NAMALWA (cell line): ENCODE measurements at places on chromosomes 13 and 19.

GRCh38 chr13:85797311-85797710 lies 1.9 kb downstream of the SLITRK6 start:
- DNase-seq: no peak

- no peak for DNase-seq
Observed at GRCh38 chr19:51691074-51691583, 2.0 kb upstream of the SPACA6 start.

GRCh38 chr19:658916-659839 lies 3.8 kb downstream of the RNF126 start:
- DNase-seq: no peak

- DNase-seq: no peak
Observed at GRCh38 chr13:80962855-80963254, 621.9 kb upstream of the SPRY2 start.

DNA sequence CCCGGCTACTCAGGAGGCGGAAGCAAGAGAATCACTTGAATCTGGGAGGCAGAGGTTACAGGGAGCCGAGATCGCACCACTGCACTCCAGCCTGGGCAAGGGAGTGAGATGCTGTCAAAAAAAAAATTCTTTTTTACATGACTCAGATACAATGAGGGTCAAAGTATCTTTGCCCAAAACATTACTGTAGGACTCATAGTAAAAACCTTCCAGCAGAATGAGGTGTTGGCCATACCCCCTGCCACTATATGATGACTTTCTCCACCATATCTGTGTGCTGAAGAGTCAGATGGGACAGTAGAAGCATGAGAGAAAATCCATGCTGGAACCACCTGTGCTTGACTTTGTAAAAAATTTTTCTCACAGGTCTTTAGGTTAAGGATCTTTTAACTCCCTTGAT lies 86.7 kb downstream of the COL4A2 start:
- DNase-seq: no peak

DNA sequence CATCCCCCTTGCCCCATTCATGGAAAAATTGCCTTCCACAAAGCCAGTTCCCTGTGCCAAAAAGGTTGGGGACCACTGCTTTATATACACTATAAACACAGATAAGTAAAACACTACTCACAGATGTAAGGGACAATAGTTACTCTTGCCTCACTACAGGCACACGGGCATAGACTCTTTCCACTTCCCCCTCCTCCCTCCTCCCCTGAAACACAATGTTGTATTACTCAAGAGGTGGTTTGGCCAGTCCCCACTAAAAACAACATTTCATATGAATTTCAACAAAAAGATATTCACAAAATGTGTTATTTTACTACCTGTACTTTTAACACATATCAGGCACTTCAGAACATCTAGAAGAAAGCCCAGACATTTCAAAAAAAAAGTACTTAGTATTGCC lies 45.1 kb downstream of the EPSTI1 start:
- DNase-seq: no peak

DNA sequence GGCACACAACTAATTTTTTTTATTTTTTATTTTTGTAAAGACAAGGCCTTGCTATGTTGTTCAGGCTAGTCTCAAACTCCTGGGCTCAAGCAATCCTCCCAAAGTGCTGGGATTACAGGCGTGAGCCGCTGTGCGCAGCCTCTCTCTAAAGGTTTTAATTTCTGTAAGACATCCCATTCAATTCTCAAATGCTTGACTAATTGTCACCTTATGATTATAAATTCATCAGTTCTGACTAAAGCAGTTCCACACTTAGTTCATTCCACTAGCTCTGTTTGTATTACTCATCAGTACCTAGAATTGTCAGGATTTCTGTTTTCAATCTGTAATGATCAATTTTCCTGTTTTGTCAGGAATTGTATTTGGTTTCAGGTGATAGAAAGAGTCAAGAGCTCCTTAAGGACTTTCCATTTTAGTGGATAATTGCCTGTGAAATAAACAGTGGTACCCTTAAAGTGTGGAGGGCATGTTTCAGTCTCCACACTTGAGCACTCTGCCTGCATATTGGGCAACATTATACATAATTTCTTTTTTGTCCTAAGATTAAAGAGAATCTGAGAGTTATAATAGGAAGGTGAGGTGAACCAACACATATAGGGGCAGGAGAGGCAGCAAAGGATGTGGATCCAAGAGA lies 27.6 kb downstream of the GPALPP1 start:
- DNase-seq: no peak

- no peak for DNase-seq
Observed at GRCh38 chr13:66509175-66509574, 721.0 kb downstream of the PCDH9 start.

- peak; percentile 8 for DNase-seq
Observed at GRCh38 chr19:51552996-51553725, 17.9 kb upstream of the ZNF175 start.

- no peak for DNase-seq
Observed at GRCh38 chr13:28406733-28407266, 88.1 kb downstream of the FLT1 start.

DNA sequence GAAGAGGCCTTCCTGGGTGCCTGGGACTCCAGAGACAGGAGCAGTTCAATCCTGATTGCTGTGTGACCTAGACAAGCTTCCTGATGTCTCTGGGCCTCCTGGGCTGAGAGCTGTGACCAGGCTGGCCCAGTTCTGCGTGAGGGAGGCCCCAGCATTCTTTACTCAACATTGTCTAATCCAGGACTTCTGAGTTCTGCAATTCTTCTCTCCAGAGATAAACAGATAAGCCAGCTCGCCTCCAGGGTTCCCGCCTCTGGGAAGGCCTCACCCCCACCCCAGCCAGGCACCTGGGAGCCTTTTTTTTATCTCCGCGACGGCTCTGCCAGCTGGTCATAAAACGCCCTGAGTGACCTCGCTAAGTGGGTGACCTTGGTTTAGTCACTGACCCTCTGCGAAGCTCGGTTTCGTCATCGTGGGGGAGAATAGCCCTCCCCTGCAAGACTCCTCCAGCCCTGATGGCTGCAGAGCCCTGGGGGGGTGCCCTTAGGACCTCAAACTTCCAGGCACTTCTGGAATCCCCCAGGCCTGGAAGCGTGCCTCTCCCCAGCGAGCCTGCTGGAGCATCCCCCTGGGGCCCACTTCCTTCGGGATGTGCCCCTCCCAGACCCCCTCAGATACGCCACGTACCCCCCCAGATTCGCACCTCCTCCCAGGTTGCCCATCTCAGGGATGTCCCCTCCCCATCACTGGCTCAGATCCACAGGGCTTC lies 1.9 kb downstream of the SULT2B1 start:
- DNase-seq: no peak

DNA sequence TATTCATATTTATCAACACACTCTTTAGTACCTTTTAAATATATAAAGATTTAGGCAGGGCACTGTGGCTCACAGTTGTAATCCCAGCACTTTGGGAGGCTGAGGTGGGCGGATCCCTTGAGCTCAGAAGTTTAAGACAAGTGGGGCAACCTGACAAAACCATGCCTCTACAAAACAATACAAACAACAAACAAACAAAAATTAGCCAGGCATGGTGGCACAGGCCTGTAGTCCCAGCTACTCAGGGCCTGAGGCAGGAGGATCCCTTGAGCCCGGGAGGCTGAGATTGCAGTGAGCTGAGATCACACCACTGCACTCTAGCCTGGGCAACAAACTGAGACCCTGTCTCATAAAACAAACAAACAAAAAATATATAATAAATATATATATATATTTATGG lies 1748.3 kb upstream of the PCDH20 start:
- no peak for DNase-seq

GRCh38 chr13:108281901-108282300 lies 12.4 kb downstream of the TNFSF13B start:
- DNase-seq: no peak

GRCh38 chr13:99080131-99080530 lies 102.3 kb upstream of the DOCK9 start:
- DNase-seq: no peak

GRCh38 chr13:40193286-40194223 lies 472.9 kb downstream of the FOXO1 start:
- DNase-seq: no peak

- no peak for DNase-seq
Observed at GRCh38 chr19:19602713-19603324, 15.7 kb downstream of the PBX4 start.

GRCh38 chr19:58520257-58520599 lies 618 bp upstream of the ZBTB45 start:
- DNase-seq: no peak

GRCh38 chr13:50521831-50522149 lies 321.7 kb downstream of the DLEU7 start:
- no peak for DNase-seq

GRCh38 chr19:39994361-39994760 lies 2.5 kb upstream of the ZNF546 start:
- no peak for DNase-seq

DNA sequence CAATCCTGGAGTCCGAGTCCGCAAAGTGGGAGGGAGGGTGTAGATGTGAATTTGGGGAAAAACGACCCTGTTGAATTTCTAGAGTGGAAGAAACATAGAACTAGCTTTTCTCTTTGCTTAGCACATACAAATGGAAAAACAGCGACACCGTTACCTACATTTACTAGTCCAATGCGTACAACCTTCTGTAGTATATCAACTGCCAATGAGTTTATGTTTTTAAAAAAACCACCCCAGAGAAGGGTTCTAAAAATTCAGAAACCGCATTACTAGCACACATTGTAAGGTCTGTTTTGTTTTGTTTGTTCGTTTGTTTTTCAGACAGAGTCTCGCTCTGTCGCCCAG lies 332 bp upstream of the SUPT20H start:
- DNase-seq: no peak

DNA sequence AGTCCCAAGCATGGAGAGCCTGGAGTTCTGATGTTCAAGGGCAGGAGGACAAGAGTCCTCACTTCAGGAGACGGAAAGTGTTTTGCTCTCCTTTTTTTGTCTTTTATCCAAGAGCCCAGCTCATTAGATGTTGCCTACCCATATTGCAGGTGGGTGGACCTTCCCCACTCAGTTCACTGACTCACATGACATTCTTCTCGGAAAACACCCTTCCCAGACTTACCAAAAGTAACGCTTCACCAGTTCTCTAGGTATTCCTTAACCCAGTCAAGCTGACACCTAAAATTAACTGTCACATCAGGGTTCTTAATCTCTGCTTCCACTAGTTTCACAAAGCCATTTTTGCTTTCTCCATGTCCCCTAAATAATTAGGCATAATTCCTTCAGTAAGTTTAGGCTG lies 2215.4 kb upstream of the PCDH20 start:
- no peak for DNase-seq

DNA sequence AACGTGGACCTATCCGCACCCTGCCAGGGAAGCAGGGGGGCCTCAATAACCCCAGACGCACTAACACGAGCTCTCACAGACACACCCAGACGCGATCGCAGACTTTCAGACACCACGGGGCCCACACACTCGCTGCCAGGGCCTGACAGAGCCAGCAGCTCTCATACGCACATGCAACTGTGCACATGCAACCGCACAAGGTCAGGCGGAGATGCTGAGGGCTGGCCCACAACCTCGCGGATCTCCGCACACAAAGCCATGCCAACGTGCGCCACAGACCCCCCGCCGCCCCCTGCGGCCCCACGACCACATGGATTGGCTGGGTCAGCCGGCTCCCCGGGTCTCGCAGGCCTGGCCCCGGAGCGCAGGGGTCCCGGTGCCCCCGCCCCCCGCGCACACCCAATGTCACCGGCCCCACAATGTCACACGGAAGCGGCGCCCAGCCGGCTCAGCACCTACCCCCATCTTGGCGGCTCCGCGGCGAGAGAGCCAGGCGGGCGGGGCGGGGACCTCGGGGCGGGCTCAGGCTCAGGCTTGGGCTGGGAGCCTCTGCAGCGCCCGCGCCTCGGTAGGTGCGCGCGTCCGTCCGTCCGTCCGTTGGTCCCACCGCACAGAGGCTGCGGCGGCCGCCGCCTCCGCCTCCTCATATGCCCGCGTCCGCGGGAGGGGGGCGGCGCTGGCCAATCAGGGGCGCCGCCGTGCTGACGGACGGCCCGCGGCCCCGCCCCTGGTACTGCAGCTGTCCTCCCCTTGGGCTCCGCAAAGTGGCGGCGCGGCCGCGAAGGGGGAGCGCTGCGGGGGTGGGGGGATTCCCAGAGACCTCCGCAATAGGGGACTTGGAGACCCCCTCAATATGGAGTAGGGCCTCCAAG lies at the start of gene ATP1A3:
ATP1A3 (minus strand) TSS at position 619 of the 872 bp plus-strand sequence; CDS start at position 465, 154 bp downstream.
- peak; percentile 89 for DNase-seq

GRCh38 chr19:33134571-33135041 lies 2.7 kb downstream of the WDR88 start:
- DNase-seq: no peak

- DNase-seq: no peak
Observed at GRCh38 chr13:23203516-23203915, 22.7 kb downstream of the SGCG start.

DNA sequence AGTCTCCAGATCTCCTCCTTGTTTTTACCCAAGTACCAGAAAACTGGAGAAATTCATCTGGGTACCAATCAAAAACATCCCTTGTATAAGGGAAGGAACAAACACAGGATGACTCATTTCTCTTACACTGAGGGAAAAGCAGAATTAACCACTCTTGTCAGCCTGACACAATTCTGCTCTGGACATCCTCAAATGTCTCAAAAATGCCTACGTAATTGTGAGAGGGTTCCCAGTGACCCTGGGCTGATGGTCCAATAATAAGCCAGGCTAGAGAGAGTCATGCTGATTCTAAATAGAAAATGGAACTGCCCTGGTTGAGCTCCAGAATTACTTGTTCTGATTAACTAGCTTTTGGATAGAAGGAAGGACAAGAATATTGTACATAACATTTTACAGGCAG lies 14.5 kb downstream of the ZNF708 start:
- DNase-seq: no peak

DNA sequence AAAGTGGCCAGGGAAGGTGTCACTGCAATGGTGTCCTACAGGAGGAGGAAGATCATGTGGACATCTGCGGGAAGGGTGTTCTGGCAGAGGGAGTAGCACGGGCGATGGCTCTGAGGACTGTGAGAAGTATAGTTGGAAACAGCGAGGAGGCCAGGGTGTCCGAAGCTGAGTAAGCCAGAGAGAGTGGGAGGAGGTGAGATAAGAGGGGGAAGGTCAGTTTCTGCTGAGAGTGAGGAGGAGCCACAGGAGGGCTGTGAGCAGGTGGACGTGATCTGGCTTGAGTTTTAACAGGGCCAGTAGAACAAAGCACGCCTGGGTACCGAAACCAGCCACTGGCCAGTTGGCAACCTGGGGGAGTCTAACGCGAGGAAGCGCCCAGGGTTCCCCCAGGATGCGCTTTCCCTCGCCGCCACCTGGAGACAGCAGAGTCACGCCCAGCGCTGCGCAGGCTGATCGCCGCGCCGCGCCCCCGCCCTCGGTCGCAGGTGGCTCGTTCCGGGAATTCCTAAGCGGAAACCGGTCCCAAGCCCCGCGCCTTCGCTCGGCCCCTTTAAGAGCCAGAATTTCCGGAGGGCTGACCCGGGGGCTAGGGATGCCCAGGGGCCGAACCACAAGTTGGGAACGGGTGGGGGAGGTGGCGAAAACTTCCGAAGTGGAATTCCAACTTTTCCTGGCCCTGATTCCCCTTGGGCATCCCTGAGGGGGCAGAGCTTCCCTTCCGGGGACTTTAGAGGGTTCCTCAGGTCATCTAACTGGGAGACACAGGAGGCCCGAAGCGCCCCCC lies 1.1 kb upstream of the LSR start:
- DNase-seq: no peak

- DNase-seq: no peak
Observed at GRCh38 chr13:31801088-31801487, 61.8 kb downstream of the RXFP2 start.

- no peak for DNase-seq
Observed at GRCh38 chr19:46471116-46471733, at the start of gene PNMA8A. TSS of gene PNMA8A (minus strand) at chr19:46471563. CDS start at chr19:46471035, 528 bp downstream.

GRCh38 chr13:28415994-28416421 lies 78.9 kb downstream of the FLT1 start:
- DNase-seq: peak; percentile 27
